Naive thymus-derived CD8-positive, alpha-beta T cell (primary cell): ENCODE measurements at places on chromosomes 7 and 10.

- DNase-seq: no peak
Observed at GRCh38 chr10:93386631-93387369, 95.3 kb downstream of the MYOF start.

DNA sequence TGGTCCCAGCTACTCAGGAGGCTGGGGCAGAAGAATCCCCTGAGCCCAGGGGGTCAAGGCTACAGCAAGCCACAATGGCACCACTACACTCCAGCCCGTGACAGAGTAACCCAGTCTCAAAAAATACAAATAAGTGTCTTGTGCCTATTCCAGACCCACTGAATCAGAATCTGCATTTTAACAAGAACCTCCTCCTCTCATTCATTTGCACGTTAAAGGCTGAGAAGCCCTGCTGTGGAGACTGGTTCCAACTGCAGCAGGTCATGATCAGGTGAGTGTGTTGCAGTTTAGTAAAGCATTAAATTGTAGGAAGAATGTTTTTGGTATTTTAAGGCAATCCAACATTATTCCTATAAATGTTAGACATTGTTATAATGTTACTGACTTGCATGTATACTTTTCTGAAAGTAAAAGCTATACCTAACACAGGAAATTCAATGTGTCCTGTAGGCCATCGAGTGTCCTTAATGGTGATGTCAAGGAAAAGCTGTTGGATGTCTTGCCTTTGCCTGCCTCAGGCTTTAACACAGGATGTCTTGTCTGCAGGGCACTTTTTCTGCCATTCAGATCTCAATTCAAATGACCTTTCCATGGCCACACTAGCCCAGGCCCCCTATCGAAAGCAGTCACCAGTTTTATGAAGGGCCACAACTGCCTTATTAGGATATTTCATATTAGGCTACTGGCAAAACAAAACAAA lies 30.4 kb downstream of the MKRN1 start:
- DNase-seq: no peak

DNA sequence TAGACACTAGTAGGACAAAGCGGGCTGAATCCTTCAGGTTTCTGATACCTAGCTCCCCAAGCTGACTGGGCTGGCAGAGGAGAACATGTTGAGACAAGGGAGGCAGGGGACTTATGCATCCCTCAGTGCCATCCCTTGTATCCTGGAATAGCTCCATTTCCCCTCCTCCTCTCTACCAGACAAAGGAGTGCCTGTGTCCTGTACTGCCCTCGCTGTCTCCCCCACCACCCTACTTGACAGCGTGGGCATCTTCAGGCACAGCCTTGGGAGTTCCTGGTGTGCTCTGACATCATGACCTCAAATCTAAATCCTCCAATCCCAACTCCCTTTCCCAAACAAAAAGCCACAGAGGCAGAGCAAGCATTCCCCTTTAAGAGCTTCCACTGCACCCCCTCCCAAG lies 9.0 kb downstream of the SFXN3 start:
- no peak for DNase-seq

- no peak for DNase-seq
Observed at GRCh38 chr7:82740246-82740848, 296.8 kb upstream of the CACNA2D1 start.

DNA sequence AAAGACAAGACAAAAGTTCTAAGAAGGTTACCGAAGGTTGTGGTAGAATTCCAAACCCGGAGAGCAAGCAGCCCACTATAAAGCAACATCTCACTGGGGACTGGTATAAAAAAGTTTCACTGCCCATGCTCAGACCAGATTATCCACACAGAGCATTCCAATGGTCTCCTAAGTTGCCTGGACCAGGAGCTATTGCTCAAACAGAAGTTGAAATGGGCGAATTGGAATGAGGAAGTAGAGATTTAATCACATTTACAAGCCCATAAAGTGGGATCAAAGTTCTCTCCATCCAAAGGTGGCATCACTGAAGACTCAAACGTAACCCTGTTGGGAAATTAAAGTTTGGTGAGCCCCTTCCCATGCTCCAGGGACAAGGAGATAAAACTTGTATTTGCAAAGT lies 19.8 kb downstream of the OR2F1 start:
- DNase-seq: no peak

GRCh38 chr7:54778166-54778565 lies 19.2 kb upstream of the SEC61G start:
- no peak for DNase-seq

- DNase-seq: no peak
Observed at GRCh38 chr7:75876126-75876881, 2.5 kb upstream of the RHBDD2 start.

- DNase-seq: no peak
Observed at GRCh38 chr10:14478201-14478600, 147.5 kb upstream of the FRMD4A start.

- DNase-seq: no peak
Observed at GRCh38 chr10:78021201-78021600, 8.1 kb downstream of the POLR3A start.

GRCh38 chr10:122264931-122265330 lies 6.2 kb upstream of the BTBD16 start:
- no peak for DNase-seq

DNA sequence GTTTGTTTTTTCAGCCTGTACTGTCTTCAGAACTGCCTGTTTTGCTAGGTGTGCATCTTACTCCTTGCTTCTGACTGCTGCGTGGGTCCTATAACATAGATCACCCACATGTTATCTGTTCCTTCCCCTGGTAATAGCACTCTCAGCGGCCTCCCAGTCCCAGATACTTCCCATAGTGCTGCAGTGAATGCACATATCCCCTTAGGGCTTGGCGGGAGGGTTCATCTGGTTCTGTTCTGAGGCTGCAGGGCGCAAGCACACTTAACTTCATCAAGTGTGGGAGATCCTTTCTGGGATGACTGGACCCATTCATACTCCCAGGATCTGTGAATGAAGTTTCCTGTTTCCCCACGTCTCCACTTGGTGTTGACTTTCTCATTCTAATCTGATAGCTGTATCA lies 90.7 kb downstream of the CELF2 start:
- no peak for DNase-seq

DNA sequence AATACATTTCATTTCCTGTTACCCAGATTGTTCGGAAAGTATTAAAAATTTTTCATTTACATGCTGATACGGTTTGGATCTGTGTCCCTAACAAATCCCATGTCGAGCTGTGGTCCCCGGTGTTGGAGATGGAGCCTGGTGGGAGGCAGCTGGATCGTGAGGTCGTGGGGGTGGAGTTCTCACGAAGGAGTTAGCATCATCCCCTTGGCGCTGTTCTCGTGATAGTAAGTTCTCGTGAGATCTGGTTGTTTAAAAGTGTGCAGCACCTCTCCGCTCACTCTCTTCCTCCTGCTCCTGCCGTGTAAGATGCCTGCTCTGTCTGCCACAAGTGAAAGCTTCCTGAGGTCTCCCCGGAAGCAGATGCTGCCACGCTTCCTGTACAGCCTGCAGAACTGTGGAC lies 30.9 kb downstream of the PLEKHS1 start:
- DNase-seq: no peak

DNA sequence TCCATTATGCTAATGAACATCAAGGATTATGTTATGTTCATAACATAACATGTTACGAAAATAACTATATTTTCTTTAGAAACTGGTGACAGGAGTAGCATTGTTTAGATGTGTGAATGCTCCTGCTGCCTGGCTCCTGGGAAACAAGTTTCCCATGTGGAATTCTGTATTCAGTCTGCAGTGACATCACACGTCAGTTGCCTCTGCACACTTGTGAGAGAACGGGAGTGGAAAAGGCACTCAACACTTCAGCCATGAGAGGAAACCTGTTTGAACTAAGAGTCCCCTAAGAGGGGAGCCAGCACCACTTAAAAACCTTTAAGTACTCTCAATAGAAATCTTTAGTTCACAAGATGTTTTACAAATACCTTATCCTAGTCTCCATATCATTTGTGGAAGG lies 140.3 kb upstream of the FAM20C start:
- no peak for DNase-seq

DNA sequence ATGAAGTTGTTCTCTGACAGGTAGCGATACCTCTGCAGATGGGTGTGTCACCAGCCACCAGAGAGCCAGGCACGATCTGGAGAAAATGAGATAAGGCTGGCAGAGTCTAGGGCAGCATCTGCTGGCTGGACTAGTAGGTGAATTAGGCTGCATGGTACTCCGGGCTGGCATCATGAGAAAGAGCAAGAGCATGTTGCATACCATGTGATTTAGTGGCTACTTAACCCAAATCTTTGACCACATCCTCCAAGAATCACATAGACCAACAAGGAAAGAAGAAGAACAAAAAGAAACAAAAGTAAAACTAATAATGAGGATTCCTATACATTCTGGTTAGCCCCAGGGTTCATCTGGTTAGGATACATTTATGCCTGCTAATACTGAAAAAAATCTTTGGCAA lies 23.4 kb upstream of the FAM170B start:
- DNase-seq: no peak

DNA sequence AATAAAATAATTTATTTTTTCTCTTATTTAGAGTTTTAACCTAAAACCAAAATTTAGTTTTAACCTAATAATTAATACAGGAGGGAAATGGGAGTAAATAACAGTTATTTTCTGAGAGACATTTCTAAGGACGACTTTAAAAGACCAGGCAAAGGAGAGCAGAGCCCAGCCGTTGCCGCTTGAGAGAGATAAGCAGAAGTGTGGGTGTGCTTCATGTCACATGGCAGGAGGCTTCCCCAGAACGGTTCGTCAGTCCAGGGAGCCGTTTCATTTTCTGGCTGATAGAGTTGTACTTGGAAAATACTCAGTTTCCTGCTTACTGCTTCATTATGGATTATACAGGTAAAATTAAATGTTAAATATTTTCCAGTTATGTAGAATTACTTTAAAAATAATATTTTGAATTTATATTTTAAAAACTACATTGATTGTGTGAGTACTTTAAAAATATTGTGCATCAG lies 61.4 kb downstream of the ST7 start:
- no peak for DNase-seq

DNA sequence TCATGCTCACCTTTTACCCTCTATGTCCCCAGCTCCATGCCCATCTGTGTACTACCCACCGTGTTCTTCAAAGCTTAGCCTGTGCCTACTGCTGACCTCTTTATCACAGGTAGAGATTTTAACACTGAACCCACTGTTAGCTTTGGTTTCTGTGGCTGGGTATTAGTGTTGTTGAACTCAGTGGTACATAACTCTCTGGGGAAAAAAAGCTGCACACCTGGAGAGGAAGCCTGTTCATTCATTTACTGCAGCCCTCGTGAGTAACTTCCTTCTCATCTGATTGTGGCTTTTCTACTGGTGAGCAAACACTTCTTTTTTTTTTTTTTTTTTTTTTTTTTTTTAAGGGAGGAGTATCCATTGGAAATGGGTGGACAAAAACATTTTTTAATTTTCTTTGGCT lies 326.3 kb downstream of the CCSER2 start:
- no peak for DNase-seq

- DNase-seq: no peak
Observed at GRCh38 chr7:147062897-147063296, 946.3 kb downstream of the CNTNAP2 start.

GRCh38 chr7:116503835-116504234 lies 4.3 kb downstream of the CAV2 start:
- no peak for DNase-seq

- no peak for DNase-seq
Observed at GRCh38 chr7:70619130-70619529, 512.8 kb upstream of the GALNT17 start.

DNA sequence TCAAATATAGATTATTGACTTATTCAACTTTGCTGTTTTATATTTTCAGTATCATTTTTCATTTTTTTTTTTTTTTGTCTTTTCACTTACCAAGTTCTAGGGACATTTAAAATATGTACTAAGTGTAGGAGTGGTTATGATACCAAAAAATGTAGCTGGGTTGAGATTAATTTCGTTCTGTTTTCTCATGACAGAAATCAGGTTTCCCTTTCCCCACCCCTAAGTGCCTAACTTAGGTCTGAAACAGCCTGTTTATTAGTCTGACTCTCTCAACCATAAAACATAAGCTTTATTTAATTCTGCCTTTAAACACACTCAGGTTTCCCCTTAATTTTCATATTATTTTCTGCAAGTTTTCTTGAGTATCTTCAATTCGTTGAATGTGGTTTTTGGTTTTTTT lies 22.1 kb downstream of the TMEM106B start:
- no peak for DNase-seq

DNA sequence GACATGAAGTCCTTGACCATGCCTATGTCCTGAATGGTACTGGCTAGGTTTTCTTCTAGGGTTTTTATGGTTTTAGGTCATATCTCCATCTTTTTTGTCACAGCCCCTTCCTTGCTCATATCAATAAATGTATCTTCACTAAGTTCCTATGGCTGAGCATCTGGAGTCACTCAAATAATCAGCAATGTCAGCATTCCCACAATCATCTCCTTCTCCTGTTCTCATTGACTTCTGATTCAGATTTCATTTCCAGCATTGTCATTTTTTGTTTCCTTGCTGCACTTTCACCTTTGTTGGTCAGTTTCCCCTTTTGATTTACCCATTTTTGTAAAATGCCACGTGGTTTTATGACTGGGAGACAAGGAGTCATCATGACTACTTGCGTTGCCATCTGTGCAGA lies 181.2 kb downstream of the BICC1 start:
- no peak for DNase-seq
